NCI-H2081 (cell line): ENCODE measurements at places on chromosomes 16 and 17.

DNA sequence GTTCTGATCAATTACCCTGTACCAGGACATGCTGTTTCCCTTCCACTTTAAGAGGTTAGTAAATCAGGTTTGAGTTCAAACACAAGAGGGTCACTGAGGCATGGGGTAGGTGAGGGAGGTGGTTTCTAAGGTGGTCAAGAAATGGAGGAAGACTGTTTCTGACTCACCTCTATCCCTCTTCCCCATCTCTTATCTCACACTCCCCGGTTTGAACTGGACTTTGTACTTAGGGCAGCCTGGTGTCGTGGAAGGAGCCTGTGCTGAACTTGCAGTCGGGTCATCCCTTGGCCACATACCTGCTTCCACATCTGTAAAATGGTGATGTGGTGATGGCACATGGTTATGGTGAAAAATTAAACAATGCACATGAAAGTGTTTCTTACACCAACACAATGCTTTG, 17.2 kb upstream of the TMEM98 start:
- no peak for DNase-seq

DNA sequence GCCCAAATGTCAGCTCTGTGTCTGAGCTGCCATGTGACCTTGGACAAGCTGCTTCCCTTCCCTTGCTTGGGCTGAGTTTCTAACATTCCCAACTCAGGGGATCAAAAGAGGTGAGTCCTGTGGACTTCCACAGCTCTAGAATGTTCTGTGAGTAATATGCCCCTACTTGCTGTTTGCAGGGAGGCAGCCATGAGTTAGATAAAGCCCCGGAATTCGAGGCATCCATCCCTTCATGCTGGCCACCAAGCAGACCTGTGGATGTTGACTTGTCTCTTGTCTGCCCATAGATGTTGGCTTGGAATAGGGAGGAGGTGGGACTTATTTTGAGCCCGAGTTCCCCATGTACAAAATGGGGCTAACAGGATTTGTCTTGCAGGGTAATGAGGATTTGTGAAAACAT, 36.2 kb downstream of the KSR1 start:
- DNase-seq: no peak

GRCh38 chr17:266701-267667, 85.5 kb upstream of the DOC2B start:
- DNase-seq: no peak

DNA sequence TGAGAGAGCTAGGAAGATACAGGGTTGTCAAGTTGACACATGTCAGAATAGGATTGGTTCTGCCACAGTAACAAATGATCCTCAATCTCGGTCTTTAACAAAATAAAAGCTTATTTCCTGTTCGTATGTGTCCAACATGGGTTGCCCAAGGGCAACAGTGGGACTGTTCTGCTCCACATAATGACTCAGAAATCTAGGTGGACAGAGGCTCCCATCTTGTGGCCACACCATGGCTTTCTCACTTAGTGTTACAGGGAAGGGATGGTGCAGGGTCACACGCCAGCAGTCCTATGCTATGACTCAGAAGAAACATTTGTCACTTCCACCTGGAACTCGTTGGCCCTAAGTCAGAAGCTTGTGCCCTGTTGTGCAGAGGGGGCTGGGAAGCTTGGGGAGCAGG, 364.9 kb downstream of the SNX29 start:
- DNase-seq: no peak

DNA sequence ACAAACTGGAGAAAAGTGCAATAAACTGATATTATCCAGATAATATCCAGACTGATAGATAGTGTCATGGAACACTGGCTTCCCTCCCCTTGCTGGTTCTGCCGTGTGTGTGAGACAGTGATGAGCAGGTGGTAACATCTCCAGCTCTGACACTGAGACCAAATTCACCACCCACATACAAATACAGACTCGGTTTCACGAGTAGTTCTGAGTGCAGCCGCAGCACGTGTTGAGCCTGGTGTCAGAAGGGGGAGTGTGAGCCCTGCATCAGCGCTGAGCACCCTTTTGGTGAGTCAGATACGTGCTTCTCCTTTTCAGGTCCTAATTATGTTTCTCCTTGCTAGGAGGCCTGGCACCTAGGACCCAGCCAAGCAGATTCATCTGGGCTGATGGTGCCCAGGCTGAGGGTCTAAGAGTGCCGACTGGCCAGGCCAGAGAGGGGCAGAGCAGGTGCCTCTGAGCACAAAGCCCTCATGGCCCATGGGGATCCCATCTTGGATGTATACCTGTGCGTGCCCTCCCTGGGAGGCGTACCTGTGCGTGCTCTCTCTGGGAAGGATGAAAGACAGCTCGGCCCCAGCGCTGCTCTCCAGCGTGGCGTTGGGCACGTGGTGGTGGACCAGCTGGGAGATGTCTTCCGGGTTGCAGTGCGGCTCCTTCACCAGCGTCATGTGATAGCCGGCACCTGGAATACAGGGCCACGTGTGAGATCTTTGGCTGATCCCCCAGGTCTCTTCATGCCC, 27.3 kb upstream of the RNPS1 start:
- DNase-seq: no peak

DNA sequence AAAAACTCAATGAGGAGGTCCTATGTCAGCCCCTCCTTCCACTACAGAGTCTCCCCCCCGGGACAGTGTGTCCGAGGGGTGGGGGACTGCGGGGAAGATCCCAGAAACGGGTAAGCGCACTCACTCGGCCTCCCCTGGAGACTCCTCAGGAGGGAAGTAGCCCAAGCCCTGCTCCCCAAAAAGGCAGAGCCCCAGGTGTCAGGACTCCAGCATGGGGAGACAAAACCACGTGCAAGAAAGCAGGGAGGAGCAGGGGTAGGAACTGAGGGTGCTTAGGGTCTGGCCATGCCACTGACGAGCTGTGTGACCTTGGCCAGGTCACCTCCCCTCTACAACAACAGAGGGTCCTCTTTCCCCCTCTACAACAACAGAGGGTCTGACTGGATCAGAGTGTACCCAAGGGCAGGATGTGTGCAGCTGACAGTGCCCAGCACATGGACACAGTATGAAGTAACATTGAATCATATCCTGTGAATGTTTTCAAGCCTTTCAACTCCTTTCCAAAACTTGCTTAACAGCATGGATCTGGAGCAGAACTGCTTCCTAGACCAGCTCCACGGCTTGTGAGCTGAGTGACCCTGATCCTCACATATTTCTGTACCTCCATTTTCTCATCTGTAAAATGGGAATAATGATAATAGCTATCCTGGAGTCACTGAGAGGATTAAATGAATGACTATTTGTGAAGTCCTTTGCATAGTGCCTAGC, 2.1 kb upstream of the NAGS start:
- no peak for DNase-seq

DNA sequence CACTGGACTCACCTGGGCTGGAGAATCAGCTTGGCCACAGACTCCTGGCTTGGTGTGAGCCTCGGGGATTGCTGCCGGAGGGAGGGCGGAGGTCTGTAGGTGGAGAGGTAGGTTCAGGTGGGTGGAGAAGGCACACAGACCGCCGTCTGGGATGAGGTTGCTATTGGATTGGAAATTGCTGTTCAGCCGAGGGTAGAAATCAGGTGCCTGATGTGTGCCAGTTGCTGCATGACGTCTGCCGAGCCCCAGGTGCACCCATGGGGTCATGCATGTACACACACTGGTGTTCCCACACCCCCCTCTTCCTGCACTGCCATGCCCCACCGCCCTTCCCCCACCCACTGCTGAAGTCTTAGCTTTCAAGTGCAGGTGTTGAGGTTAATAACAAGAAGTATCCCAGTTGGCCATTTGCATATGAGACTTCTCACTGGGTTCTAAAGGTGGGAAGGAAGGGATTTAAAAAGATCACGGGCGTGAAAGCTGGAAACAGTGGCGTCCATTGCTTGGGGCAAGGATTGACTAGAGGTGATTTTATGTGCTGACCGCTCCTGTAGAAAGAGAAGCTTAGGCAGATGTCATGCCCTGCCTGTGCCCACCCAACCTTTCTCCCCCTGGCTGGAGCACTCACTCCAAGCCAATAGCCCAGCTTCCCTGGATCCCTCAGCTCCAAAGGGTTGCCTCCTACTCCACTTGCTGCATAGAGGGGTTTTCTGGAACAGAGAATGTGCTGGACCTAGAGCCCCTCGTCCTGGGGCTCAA, 193.6 kb downstream of the CCDC182 start:
- no peak for DNase-seq

DNA sequence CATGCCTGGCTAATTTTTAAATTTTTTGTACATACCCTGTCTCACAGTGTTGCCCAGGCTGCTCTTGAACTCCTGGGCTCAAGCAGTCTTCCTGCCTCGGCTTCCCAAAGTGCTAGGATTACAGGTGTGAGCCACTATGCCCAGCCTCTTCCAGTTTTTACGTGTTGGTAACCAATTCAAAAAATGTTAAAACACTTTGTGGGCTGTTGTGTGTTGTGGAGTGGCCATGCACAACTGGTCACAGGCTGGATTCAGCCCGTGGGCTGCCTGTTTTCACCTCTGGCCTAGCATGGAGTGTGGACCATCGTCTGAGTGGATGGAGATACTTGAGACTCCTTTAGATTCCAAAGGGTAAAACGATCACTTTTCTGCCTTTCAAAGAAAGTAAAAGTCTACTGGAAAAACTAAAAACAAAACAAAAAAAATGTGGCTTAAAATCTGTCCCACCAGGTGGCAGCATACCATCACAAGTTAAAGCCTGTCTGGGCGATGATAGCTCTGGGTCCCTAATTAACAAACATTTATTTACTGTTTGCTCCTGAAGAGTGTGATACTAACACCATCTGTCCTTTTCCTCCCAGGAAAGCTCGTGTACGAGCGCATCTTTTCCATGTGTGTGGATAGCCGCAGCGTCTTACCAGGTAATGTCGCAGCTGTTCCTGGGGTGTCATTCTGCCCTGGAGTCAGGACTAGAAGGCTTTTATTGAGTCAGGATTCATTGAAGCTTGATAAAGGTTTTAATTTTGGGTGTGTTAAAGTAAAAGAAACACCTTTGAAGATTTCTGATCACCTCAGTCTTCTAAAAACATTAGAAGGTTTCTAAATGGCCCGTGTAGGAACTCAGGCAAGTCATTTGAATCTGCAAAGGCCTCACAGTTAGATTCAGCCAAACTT, 45.8 kb downstream of the VPS35L start:
- DNase-seq: peak; percentile 49

- DNase-seq: no peak
Measured at GRCh38 chr16:4110680-4111079, 5.6 kb downstream of the ADCY9 start.

DNA sequence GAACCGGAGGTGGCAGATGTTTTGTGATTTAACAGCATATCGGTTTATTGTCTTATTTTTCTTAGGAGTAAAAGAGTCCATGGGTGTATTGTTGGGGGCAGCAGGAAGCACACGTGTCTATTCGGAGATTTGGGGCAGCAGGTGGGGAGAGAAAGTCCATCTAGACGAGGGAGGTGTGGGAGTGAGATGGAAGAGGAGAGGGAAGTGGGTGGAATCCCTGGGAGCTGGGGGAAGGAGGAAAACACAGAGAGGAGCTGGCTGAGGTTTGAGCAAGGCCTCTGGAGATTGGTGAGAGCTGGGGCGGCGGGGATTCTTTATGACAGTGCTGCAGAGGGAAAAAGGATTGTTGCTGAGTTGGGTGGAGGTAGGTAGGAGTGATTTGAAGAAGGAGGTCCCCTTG, 72.1 kb downstream of the PRKCB start:
- DNase-seq: no peak
